ENCODE measurements at places on chromosomes 1 and 21.

DNA sequence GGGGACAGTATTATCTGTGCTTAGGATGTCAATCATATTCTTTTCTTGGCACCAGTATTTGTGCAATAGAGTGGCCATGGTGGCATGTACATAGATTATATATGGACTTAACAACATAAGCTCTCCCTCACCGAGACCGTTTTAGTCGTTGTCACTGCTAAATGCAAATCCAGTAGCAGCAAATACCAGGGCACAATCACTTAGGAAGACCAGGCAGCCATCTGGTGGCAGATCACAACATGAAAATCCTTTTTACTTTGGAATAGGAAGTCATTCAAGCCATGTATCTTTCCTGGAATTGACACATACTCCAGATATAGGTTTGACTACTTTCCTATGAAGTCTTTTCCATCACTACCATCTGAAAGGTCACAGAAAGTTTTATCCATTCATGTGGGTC lies 53.2 kb upstream of the C1orf87 start:
- DNase-seq, result no peak

GRCh38 chr1:66434096-66434495 lies 99.9 kb upstream of the SGIP1 start:
- no peak for DNase-seq

DNA sequence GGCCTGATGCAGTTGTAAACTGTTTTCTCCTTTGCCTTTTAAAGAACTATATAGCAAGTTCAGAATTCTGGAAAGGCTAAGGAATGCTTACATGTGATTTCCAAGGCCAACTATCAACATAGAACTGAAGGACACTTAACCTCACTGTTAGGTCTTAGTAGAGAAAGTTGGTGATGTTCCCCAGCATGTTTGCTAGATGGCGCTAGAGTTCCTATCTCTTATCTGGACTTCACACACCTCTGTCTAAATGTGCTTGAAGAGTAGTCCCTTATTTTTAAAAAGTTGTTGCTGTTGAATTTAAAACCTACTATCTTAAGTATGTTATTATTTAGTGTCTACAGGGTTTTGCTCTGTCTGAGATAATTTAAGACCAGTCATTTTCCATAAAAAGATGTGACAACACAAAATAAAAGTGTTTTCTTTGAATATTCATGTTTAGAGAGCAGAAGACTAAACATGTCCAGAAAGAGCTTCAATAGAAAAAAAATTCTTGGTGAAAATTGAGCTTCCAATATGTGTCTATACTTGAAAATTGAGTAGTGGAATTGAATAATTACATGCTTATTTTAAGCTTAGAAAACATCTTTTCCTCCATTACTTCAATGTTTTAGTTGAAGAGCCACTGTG lies 237.3 kb downstream of the S1PR1 start:
- no peak for DNase-seq

DNA sequence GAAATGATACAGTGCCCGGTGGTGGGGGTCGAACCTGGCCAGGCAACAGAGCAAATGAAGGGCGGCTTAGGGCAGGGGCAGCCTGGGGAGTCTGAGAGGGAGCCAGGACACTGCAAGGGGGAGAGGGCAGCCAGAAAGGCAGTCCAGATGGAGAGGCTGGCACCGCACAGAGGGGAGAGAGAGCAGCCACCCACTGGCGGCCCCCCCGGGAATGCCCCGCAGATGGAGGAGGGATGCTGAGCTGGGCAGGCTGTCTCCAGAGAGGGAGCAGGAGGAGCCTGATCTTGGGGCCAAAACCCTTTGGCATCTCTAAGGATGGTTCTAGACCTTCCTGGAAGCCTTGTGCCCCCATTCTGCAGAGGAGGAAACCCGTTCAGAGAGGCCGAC lies 112.3 kb downstream of the LACTBL1 start:
- DNase-seq, result no peak

DNA sequence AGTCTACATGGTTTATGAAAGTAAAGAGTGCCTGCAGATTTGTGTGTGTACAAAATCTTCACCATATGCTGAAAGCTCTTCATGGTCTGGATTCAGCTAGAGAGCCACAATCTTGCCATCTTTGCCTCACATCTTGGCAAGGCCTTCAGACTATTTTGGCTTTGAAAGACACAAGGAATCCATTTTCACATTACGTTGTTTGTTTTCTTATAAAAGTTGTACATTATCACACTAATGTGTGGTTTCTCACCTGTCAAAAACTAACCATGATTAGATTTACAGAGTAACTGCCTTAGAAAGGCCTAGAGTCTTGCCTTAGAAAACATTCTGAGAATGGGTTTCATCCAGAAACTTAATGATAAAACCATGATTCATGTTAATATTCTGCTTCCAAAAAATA lies 494.6 kb downstream of the NEGR1 start:
- DNase-seq, result no peak

DNA sequence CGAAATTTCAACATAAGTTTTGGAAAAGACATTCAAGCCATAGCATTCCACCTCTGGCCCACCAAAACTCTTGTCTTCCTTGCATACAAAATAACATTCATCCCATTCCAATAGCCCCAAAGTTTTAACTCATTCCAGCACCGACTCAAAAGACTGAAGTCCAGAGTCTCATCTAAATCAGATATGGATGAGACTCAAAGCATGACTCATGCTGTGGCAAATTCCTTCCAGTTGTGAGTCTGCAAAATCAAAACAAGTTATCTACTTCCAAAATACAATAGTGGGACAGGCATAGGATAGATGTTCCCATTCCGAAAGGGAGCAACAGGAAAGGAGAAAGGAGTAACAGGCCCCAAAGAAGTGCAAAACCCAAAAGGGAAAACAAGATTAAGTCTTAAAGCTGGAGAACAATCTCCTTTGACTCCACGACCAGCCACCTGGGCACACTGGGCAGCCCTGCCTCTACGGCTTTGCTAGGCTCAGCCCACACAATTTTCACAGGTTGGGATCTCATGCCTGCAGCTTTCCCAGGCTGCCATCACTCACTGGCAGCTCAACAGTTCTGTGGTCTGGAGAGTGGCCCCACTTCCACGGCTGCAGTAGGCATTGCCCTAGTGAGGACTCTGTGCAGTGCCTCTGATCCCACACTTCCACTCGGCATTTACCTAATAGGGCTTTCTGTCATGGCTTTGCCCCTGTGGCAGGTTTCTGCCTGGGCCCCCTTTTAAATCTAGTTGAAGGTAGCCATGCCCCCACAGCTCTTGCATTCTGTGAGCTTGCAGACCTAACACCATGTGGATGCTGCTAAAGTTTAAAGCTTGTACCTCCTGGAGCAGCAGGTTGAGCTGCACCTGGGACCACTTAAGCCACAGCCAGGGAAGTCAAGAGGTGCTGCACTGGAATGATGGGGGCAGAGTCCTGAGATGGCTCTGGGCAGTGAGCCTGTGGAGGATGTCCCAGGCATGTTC lies 51.0 kb downstream of the RUNX3 start:
- DNase-seq, result no peak

DNA sequence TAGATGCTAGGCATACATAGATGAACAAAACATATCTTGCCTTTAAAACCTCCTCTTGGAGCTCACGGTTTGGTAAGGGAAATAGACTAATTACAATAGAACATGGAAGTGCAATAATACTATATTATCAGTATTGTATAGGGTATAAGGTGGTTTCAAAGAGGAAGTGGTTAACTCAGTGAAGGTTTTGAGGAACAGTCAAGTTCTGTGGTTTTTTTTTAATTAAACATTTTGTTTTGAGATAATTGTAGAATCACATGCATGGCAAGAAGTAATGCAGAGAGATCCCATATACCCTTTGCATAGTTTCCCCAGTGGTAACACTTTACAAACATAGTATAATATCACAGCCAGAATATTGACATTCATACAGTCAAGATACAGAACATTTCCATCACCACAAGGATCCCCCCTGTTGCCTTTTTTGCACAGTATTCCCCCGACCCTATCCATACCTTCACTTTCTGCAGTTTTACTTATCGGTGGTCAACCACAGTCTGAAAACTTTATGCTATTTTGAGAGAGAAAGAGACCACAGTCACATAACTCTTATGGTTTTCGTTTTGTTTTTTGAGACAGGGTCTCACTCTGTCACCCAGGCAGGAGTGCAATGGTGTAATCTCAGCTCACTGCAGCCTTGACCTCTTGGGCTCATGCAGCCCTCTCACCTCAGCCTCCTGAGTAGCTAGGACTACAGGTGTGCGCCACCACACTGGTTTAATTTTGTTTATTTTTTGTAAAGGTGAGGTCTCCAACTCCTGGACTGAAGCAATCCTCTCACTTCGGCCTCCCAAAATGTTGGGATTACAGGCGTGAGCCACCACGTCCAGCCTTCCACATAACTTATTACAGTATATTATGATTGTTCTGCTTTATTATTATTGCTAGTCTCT lies 60.5 kb upstream of the KIAA1614 start:
- DNase-seq, result no peak

DNA sequence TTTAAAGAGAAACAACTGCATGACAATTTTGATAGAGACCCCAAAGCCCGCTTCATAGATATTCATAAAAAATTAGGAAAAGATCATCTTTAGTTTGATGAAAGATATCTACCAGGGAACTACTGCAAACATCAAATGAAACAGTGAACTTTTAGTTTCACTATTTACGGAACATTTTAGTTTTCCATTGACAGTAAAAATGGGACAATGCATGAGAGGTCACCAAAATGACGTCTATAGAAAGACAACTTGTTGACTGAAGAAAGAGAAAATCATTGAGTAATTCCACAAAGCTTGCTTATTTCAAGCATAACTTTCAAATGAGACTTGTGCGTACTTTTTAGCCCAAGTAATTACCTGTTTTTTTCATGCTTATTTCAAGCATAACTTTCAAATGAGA lies 411.4 kb downstream of the HLX start:
- no peak for DNase-seq

- DNase-seq, result no peak
These were observed 48.8 kb downstream of the WARS2 start for GRCh38 chr1:119091618-119092017.

DNA sequence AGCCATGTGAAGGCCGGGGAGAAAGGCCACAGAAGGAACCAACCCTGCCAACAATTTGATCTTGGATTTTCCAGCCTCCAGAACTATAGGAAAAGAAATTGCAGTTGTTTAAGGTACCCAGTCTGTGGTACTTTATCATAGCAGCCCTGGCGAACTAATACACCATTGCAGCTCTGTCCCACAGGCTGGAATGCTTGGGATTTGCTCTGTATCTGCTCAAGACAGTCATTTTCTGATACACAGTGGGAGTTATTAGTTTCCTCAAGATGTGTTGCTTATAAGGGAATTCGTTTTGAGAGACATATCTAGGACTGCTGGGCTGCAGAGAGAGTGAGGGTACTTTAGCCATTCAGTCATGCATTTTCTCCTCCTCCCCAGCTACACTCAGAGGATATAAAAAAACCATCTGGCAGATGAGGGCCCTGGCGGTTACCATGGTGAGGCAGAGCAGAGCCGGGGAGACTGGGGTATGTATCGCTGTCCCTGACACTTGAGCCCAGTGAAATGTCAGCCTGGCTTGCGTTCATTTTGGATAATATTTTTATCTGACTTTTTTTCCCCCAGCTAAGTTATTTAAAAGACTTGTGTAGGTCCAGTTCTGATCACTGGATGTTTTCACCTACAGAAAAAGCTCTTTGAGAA lies 104.6 kb downstream of the DIRAS3 start:
- DNase-seq, result no peak

DNA sequence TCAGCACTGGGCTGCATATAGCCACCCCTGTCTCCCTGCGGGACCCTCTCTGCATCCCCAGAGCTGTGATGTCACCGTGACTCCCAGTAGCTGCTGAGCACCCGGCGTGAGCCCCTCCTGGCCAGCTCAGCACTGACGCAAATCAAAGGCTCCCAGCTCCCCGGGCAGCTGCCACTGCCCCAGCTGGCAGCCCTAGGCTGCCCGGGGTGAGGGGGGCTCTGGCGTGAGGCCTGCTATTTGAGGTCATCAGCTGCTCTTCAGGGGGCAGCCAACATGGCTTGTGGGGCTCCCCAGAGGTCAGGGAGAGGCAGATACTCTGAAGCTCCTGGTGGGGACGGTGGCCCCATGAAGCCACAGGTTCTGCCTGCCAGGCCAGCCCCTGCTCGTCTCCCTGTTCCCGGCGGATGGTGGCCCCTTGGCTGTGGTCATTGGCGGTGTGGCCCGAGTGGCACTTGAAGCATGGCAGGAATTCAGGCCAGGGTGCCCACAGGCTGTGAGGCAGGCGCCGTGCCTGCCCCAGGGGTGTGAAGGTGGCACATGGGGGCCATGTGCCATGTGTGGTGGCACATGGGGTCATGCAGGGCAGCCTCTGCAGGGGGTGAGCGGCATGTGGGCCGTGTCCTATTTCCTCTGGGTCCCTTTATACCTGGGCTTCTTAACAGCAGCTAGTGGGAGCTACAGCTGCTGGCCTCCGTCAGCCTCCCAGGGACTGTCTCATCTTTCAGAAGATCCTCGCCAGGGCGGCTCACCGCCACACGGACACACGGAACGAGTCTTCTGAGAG lies 85.4 kb downstream of the SIK1 start:
- DNase-seq, result no peak

DNA sequence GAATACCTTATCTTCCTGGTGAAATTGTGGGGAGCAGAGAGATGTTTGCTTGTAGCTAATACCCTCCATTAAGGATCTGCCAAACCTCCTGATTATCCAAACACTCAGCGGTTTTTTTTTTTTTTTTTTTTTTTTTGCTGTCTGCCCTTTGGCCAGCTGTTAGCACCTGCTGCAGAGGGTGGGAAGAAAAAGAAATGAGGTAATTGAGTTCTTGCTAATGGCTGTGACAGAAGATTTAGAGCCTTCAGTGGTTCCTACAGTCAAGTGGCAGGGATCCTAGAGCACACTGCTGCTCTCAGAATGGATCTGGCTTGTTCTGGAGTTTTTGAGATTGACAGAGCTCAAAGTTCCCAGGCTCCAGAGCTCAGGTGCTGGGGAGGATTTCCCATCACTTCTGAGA lies 342.5 kb downstream of the DISC1 start:
- no peak for DNase-seq

DNA sequence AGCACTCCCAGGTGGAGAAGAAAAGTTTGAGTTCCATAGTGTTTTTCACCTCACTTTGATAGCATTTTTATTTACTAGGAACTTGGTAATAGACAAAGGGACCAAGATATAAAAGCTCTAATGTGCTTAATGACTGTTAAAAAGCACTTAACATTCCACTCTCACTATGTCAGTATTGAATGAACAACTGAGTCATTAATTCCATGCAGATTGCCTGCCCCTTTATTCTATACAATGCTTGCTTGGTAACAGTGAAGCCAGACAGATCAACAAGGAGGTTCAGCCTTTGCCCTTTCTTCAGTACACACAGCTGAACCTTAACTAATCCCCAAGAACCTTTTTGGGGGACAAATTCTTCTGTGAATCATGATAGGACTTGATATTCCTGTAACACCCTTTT lies 425.5 kb downstream of the NUF2 start:
- no peak for DNase-seq

Data from occipital lobe (tissue), 3 donors.